ENCODE measurements at places on chromosomes 4 and X. TPM values are rescaled to one million over a fixed set of nuclear protein-coding genes. Genes with fewer than 3 reads are reported as not detected.

DNA sequence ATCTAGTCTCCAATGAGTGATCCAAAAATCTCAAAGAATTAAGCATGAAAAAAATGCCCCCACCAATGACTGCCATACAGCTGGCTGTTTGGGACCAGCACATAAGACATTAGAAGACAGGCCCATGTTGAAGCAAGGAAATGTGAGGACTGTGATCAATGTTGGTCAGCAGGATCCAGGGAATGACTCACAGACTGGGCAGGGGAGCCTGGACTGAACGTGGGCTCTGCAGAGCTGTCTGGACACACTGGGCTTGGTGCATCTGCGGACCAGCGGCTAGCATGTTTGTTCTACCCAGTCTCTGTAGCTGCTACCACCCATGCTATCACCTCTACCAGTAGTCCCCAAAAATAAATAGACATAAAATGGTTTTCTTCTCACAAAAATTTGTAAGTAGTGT lies 108.6 kb downstream of the PALLD start:
- peak; percentile 46 for DNase-seq

DNA sequence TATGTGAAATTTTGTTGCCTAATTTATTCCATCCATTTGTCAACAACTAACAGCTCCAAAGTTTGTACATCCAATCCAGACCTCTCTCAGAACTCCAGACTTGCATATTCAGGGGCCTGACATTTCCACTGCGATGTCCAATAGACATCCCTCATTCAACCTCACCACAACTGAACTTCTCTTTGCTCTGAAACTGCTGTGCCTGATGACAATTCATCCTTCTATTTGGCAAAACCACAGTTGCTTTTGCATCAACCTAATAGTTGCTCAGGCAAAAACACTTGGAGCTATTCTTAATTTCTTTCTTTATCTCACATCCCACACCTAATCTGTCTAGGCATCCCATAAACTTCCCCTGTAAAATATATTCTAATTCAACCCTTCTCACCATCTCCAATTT lies 56.5 kb downstream of the ANTXR2 start:
- no peak for DNase-seq

DNA sequence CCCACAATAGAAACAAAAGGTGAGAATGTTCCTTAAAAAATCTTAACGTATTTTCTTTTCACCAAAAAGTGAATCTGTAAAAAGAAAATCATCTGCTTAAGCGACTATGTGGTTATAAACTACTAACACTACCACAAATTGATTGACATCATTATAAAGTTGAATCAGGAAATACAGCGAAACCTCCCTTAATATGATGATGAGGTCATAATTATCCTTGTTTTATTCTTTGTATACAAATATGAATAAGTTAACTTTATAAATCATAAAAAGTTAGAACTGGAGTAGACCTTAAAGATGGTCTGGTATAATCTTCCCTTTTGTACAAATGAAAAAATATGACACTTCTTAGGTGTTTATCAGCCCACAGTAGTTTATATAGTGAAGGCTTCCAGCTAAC lies 35.6 kb downstream of the NFKB1 start:
- DNase-seq = no peak

DNA sequence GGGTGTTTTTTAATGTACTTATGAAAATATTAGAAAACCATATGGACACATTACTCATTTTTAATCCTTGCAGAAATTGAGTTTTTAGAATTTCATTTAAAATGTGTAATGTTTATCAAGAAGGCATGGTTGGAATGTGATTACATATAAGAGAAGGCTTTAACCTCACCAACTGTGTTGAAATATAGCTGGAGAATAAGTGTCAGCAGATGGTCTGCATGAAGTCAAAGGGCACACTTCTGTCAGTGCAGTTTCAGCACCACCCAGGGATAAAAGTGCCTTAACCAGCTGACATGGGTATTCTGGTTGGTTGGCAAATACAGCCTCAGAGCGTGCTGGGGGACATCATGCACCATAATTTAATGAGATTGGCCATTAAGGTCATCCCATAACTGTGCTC lies 21.2 kb upstream of the ANTXR2 start:
- peak; percentile 82 for DNase-seq

PALLD gene
- total RNA-seq = 188 TPM

CXXC4 gene
- 0.32 TPM for total RNA-seq
